ENCODE measurements at places on chromosomes 2 and 18.

DNA sequence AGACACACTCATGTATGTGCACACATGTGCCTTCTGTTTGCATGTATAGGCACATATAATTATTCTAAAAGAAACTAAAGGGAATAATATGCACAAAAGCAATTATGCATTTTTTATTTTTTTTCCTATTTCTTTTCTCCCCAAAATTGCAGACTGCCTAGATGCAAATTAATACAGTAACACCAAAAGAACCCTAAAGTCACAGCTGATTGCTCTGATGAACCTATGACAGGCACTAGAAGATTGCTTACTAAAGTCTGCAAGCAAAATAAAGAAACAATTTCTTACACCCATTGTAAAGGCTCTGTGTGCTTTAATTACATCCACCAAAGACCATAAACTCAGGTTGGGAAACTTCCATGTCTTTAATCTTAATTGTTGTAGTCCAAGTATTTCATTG lies 7.7 kb upstream of the EML4 start:
- DNase-seq = no peak

DNA sequence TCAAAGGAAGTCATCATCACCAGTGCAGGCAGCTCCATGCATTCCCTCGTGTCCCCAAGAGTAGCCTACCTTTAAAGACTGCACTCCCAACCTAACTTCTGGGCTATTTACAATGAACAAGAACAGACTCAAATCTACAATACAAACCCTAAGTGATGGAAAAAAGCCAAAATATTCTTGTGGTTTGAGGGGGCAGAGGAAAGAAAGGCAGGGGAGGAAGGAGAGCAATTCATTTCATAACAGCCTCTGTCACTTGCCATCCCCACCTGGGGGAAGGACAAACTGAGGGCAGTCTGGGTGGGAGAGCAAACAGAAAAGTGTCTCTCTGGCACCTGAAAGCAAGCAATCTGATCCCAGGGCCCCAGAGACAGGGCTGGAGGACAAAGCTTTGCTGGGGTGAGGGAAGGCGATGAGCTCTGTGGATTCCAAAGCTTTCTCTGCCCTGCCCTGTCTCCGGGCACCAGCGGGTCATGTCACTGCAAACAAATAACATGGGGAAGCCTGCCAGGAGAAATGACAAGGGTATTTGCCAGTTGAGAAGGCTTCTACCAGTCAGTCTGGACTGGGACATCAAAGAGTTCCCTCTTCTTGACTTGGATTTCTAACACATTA lies 528.0 kb upstream of the TNP1 start:
- no peak for DNase-seq

DNA sequence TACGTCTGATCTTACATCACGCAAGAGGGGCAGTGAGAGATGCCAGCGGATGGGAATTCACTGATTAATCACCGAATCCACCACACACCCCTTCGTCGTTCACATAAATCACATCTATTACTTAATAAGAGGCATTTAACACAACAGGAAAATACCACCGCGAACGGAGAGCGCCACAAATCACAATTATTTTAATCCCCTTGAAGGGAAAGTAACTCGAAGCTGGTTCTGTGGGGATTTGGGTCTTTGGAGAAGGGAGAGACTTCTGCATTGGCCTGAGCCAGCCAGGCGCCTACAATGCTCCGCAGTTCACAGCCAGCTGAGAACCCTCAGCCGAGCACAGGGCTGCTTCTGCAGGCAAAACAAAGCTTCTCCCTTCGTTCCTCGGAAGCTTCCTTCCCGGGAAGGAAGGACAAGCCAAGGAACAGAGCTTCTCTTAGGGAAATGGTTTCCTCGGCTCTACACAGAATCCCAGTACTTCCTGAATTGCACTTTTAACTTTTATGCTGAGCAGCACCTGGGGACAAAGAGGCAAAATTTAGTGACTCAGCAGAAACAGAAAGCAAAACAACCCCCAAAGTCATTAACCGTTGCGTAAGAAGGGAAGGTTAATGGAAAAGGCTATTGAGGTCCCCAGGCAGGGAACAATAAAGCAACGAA lies at the start of gene LRP1B:
Gene LRP1B (minus strand): TSS at position 7 of the 660 bp plus-strand sequence. CDS start 287 bp downstream, outside the sequence.
- DNase-seq = peak; percentile 68

DNA sequence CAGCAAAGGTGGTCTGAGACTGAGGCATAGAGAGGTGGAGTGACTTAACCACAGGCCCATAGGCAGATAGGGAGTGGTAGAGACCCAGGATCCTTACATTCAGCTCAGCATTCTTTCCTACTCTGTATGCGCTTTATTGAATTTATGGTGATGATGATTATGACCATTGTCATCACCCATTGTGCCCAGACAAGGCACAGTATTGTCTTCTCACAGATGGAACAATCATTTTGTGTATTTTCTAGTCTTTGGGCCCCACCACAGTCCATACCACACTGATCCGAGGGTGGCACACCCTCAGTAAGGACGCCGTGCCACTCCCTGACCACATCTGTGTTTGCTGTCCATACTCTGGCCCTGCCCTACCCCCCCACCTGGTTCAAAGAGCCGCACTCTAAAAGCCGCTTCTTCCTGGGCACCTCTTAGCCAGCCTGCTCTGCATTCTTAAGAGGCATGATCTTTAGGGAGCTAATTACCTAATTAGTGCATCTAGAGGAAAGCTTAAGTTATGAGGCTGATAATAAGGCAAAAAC lies 179.6 kb upstream of the SMAD2 start:
- DNase-seq = no peak

GRCh38 chr2:43438858-43439655 lies 156.8 kb downstream of the THADA start:
- no peak for DNase-seq

DNA sequence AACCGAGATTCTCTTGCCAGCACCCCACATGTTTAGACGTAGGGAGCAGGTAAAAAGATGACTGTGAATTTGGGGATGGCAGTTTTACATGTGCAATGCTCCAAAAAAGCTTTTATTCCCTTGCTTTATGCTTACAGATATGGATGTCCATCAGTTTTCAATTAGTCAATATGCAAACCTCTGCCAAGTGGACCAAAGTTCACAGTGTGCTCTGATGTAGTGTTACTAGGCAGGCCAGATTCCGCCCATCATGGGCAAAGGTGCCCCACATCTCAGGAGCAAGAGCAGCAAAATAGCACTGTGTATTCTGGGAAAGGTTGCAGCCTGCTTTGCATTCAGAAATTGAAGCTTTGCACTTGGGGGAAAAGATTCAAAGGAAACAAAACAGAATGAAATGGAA lies 329.7 kb upstream of the ZEB2 start:
- no peak for DNase-seq

DNA sequence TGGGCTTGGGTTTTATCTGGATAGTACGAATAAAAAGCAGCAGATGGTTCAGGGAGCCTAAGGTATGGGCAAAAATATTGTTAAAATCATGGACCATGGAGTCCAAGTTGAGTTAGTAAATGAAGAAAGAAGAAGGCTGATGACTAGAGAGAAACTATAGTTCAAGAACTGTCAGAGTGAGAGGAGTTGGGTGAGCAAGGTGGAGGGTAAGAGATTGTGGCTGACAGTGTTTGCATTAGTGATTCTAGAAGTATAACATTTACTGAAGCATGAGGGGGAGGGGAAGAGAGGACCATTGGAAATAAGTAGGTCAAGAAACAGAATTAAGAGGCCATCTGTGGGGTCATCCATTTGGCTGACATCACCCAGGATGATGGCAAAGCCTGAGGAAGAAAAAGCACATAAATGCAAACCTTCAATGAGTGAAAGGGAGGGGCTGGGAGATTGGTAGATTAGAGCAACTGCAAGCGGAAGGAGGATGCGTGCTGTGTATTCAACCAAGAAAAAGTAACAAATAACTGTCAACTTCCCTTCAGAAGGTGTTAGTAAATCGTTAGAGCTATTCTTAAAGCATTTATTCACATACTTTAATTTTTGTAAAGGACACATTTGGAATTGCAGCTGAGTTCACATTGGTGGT lies 392.8 kb downstream of the TSN start:
- DNase-seq = no peak

- no peak for DNase-seq
Measured at GRCh38 chr2:160010361-160011145, 51.9 kb downstream of the PLA2R1 start.

Measured in left forelimb (tissue), 1 donor.